Urinary bladder (tissue), 4 donors: ENCODE measurements at places on chromosomes 1 and 21. TPM values are rescaled to one million over a fixed set of nuclear protein-coding genes. Genes with fewer than 3 reads are reported as not detected.

RPF1 gene
- 42.2 TPM for total RNA-seq

DNA sequence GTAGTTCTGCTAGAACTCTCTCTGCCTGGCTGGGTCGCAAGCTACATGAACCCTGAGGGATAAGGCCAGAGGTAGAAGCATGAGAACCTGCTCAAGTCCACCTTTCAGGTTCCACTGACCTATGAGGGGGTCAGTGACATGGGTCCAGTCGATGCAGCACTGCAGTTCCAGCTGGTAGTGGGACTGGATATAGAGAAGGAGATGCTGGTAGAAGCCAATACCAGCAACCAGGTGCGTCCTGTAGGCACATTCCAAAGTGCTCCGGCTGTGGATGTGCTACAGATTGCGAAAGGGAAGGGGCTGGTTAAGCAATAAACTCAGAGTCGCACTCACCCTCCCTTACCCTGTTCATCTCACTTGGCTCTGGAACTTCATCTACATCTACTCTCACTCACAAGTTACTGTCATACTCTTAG is 5.7 kb downstream of the SMG5 start:
- DNase-seq: no peak

HES3 gene
- not detected for total RNA-seq

CACNA1E gene
- total RNA-seq: 0.79 TPM

CR1 gene
- total RNA-seq: 6.7 TPM

KCNQ4 gene
- total RNA-seq: 2.0 TPM

DNA sequence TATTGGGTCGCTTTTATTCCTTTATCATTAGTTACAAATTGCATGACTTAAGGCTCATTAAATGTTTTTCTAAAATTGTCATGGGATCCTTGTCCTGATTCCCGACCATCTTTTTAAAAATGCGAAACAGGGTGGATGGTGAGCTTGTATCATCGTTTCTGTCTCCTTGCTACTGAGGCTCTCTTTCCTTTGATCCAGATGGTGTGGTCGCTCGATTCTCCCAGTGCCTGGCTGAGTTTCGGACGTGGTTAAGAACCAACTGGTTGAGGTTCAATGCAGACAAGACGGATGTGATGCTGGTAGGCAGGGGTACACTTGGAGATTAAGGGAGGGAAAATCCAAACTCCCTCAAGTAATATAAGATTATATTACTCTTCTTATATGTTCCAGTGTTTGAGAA is 1.2 kb downstream of the MIER1 start:
- no peak for DNase-seq

DNA sequence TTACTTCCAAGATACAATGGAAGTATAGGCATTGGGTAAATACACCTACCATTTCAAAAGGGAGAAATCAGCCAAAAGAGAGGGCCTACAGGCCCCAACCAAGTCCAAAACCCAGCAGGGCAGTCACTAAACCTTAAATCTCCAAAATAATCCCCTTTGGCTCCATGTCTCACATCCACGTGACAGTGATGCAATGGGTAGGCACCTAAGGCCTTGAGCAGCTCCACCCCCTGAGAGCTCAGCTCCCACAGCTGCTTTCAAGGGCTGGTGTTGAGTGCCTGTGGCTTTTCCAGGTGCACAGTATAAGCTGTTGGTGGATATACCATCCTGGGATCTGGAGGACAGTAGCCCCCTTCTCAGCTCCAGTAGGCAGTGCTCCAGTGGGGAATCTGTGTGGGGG is 72.5 kb downstream of the UROD start:
- DNase-seq: no peak

PRR9 gene
- not detected for total RNA-seq

C1orf115 gene
- 10.0 TPM for total RNA-seq

DNA sequence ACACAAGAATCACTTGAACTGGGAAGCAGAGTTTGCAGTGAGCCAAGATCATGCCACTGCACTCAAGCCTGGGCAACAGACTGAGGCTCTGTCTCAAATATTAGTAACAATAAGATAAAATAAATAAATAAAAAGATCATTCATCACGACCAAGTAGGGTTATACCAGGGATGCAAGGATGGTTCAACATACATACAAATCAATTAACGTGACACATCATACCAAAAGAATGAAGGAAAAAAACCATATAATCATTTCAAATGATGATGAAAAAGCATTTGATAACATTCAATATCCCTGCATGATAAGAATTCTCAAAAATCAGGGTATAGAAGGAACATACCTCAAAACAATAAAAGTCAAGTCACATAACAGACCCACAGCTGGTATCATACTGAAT is 38.3 kb downstream of the PHTF1 start:
- no peak for DNase-seq

- DNase-seq: no peak
These were observed at the start of gene TMOD4 for GRCh38 chr1:151175863-151176262. Gene TMOD4 (minus strand): TSS chr1:151175981. CDS start chr1:151174875, 1,106 bp downstream.

DNA sequence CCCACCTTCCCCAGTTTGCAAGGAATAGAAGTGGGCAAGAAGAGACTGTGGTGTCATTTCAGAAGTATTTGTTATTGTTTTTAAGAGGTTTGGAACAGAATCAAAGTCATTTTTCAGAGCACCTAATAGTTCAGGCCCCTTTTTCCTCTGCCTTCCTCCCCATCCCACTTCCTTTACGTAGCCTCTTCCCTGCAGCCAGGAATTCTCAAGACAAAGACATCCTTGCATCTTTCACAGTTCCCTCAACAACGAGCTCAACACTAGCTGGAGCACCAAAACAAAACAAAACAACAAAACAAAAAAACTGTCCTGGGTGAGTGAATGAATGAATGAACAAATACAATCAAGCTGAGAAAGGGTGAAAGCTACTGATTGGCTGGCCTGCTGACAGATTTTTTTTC is 7.0 kb downstream of the PALMD start:
- no peak for DNase-seq
